ENCODE measurements at places on chromosomes 11 and 22. TPM values are rescaled to one million over a fixed set of nuclear protein-coding genes. Genes with fewer than 3 reads are reported as not detected.

- H3K27me3 ChIP-seq = no peaks in the 10 kb centered on the region
- H3K36me3 ChIP-seq = no peaks in the 10 kb centered on the region
- H3K27ac ChIP-seq = no peak overlapping the region
- H3K4me1 ChIP-seq = peaks cover 24% of the 10 kb centered on the region
- no peak overlapping the region for H3K4me3 ChIP-seq
These were observed 58.4 kb downstream of the PPFIBP2 start for GRCh38 chr11:7572001-7572712.

The SESN3 gene
- 3.9 TPM for total RNA-seq

- H3K27ac ChIP-seq = peak overlapping the region; percentile 38
- H3K4me3 ChIP-seq = no peak overlapping the region
- H3K27me3 ChIP-seq = no peaks in the 10 kb centered on the region
- peaks cover 4% of the 10 kb centered on the region for H3K36me3 ChIP-seq
- no peak for DNase-seq
These were observed 46.0 kb downstream of the RPL27A start for GRCh38 chr11:8728563-8728962.

The OR2AG2 gene
- not detected for total RNA-seq

The OR52N2 gene
- total RNA-seq = not detected

The OR2AG1 gene
- not detected for total RNA-seq

GRCh38 chr22:39598017-39598965 lies 27.7 kb downstream of the CACNA1I start:
- H3K4me3 ChIP-seq = no peak overlapping the region
- H3K27ac ChIP-seq = no peak overlapping the region
- no peaks in the 10 kb centered on the region for H3K4me1 ChIP-seq

The RBM14 gene
- total RNA-seq = 40.0 TPM

DNA sequence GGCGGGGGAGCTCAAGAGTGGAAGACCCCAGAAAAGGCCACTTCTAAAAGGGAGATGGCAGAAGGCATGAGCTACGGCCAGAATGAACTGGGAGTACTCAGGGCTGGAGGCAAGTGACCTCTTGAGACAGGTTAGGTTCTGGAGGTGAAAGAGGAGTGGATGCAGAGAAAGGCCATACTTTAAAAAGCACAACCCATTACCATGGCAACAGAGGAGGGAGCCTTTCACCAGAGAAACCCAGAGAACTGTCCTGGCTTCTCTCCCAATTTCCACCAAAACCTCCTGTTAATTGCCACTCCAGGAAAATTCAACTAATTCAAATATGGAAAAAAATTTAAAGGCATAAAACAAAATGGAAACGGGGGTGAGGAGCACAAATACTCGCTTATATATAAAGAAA lies 15.8 kb downstream of the A4GALT start:
- DNase-seq = no peak
- H3K36me3 ChIP-seq = no peaks in the 10 kb centered on the region
- H3K4me1 ChIP-seq = peaks cover 57% of the 10 kb centered on the region
- no peak overlapping the region for H3K4me3 ChIP-seq
- H3K27me3 ChIP-seq = no peaks in the 10 kb centered on the region
- no peak overlapping the region for H3K27ac ChIP-seq

DNA sequence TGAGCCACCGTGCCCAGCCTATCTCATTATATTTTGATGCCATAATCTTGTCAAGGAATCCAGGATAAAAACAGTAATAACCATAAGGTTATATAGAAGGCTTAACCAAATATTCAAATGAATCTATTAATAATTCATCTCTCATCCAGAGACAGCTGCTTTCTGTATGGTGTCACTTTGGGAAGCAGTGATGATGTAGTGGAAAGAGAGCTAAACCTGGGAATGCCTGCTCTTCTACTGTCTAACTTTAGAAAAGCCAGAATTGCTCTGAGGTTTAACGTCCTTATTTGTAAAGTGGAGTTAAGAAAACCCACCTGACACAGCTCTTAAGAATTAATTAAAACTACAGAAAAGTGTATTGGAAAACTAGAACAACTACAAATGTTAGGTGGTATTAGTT lies 29.3 kb upstream of the OR10D3 start:
- no peak for DNase-seq
- H3K27me3 ChIP-seq = no peaks in the 10 kb centered on the region
- H3K4me1 ChIP-seq = no peaks in the 10 kb centered on the region
- H3K36me3 ChIP-seq = no peaks in the 10 kb centered on the region

DNA sequence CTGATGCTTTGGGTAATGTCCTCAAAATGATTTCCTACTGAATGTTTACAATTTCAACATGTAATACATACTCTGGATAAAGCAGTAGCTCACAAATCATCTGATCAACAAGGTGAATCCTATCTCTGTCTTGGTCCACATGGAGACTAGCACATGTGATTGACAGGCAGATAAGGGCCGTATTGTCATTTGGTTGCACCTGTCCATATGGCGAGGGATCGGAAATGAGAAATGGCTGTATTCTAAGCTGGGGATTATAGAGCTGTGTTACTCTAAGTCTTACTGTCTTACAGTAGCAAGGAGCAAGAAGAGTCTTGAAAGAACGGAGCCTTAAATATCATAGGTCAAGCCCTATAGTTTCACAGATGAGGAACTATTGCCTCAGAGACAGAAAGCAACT lies 55.7 kb downstream of the APIP start:
- no peaks in the 10 kb centered on the region for H3K27me3 ChIP-seq
- DNase-seq = no peak
- no peaks in the 10 kb centered on the region for H3K4me1 ChIP-seq
- no peaks in the 10 kb centered on the region for H3K36me3 ChIP-seq

GRCh38 chr11:59705294-59705693 lies 8.4 kb downstream of the OR10V1 start:
- no peaks in the 10 kb centered on the region for H3K36me3 ChIP-seq
- DNase-seq = no peak
- no peaks in the 10 kb centered on the region for H3K4me1 ChIP-seq
- no peak overlapping the region for H3K4me3 ChIP-seq
- no peak overlapping the region for H3K27ac ChIP-seq

- no peaks in the 10 kb centered on the region for H3K27me3 ChIP-seq
- H3K27ac ChIP-seq = peak overlapping the region; percentile 7
- no peaks in the 10 kb centered on the region for H3K36me3 ChIP-seq
- peaks cover 52% of the 10 kb centered on the region for H3K4me1 ChIP-seq
These were observed 4.5 kb downstream of the FAM118A start for GRCh38 chr22:45314054-45314721.

DNA sequence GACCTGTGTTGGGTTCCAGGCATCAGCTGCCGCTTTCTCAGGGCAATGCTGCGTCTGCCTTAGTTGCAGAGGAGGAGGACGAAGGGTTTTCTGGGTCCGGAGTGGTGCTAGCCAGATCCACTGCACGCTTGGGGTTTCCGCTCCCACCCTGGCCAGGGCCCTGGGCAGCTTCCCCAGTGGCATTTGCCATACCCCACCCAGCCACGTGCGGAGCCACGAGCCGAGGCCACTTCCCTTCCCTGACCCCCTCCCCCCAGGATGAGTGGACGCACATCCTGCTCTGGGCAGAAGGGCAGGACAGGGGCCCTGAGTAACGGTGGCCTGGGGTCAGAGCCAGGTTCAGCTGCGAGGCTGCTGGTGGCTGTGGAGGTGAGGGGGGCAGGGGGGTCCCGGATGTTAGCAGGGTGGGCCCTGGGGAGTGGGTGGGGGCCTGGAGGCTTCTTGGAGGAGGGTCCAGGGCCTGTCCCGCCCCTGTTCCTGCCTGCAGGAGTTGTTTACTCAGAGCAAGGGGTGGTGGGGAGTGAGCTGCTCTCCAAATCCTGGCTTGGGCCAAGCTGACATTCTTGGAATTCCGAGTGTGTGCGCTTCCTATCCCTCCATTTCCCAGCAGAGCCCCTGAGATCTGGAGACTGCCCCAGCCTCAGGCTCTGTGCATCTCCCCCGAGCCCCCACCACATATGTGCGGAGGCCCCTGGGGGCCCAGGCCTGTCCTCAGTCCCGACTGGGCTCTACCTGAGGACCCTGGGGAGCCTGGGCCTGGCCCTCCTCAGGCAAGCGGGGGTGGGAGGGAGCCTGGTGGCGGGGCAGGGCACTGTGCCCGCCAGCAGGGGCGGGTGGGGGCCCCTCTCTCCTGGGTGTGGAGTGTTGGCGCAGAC lies 1.4 kb downstream of the TSPAN4 start:
- peak overlapping the region; percentile 94 for H3K4me3 ChIP-seq
- no peaks in the 10 kb centered on the region for H3K27me3 ChIP-seq
- peaks cover 21% of the 10 kb centered on the region for H3K36me3 ChIP-seq
- H3K4me1 ChIP-seq = peaks cover 58% of the 10 kb centered on the region
- peak overlapping the region; percentile 96 for H3K27ac ChIP-seq

- no peak overlapping the region for H3K4me3 ChIP-seq
- DNase-seq = peak; percentile 82
- H3K4me1 ChIP-seq = peaks cover 21% of the 10 kb centered on the region
- no peaks in the 10 kb centered on the region for H3K27me3 ChIP-seq
- H3K27ac ChIP-seq = peak overlapping the region; percentile 83
These were observed 20.6 kb downstream of the PARVA start for GRCh38 chr11:12397931-12398334.

- no peaks in the 10 kb centered on the region for H3K36me3 ChIP-seq
- H3K4me1 ChIP-seq = peaks cover 17% of the 10 kb centered on the region
These were observed 97.7 kb downstream of the MPPED2 start for GRCh38 chr11:30488304-30488998.

The PTPN5 gene
- 4.5 TPM for total RNA-seq

GRCh38 chr11:73228268-73229134 lies 10.4 kb downstream of the P2RY2 start:
- no peaks in the 10 kb centered on the region for H3K27me3 ChIP-seq
- no peaks in the 10 kb centered on the region for H3K36me3 ChIP-seq
- DNase-seq = no peak
- no peak overlapping the region for H3K27ac ChIP-seq
- no peak overlapping the region for H3K4me3 ChIP-seq

GRCh38 chr11:45603946-45604682 lies 61.3 kb downstream of the CHST1 start:
- no peaks in the 10 kb centered on the region for H3K36me3 ChIP-seq
- peak; percentile 67 for DNase-seq
- H3K27ac ChIP-seq = no peak overlapping the region
- peaks cover 7% of the 10 kb centered on the region for H3K27me3 ChIP-seq
- peaks cover 27% of the 10 kb centered on the region for H3K4me1 ChIP-seq

The MRGPRX3 gene
- total RNA-seq = not detected

DNA sequence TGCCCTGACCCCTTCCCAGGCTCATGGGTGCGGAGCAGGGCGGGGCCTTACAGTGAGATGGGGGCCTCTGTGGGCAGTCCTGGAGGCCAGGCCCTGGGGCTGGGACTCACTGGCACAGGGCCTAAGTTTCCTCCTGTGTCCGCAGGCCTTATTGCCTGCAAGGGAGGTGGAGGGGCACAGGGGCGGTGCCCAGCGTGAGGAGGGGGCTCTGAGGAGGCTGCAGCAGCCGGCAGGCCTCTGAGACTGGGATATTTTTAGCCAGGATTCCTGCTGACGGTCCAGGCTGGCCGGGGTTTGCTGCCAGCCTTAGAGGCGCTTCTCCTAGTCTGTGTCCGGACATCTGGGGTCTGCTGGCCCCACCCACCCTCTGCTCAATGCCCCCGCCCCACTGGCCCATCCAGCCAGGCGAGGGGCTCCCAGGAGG lies 5.7 kb upstream of the RTN4R start:
- no peak overlapping the region for H3K4me3 ChIP-seq
- no peaks in the 10 kb centered on the region for H3K36me3 ChIP-seq
- H3K27me3 ChIP-seq = no peaks in the 10 kb centered on the region
- DNase-seq = no peak
- H3K4me1 ChIP-seq = peaks cover under 1% of the 10 kb centered on the region

DNA sequence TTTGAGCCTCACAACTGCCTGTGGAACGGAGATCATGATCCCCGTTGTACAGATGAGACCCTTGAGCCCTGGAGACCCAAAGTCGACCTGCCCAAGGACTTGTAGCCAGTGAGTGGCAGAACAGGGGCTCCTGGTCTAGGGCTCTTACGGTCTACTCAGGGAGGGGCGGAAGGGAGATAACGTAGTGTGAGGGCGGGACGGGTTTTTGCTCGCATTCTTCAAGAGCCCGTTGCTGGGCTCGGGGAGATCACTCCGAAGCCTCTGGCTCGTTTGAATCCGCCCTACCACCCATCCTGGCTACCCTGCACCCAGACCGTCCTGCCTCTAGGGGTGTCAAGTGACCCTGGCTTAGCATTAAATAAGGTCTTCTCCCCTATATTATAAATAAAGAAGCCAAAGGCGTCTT lies 639 bp downstream of the CRY2 start:
- H3K4me1 ChIP-seq = peaks cover 65% of the 10 kb centered on the region
- peak overlapping the region; percentile 92 for H3K27ac ChIP-seq
- no peak for DNase-seq
- H3K4me3 ChIP-seq = peak overlapping the region; percentile 78
- no peaks in the 10 kb centered on the region for H3K27me3 ChIP-seq
- no peaks in the 10 kb centered on the region for H3K36me3 ChIP-seq

DNA sequence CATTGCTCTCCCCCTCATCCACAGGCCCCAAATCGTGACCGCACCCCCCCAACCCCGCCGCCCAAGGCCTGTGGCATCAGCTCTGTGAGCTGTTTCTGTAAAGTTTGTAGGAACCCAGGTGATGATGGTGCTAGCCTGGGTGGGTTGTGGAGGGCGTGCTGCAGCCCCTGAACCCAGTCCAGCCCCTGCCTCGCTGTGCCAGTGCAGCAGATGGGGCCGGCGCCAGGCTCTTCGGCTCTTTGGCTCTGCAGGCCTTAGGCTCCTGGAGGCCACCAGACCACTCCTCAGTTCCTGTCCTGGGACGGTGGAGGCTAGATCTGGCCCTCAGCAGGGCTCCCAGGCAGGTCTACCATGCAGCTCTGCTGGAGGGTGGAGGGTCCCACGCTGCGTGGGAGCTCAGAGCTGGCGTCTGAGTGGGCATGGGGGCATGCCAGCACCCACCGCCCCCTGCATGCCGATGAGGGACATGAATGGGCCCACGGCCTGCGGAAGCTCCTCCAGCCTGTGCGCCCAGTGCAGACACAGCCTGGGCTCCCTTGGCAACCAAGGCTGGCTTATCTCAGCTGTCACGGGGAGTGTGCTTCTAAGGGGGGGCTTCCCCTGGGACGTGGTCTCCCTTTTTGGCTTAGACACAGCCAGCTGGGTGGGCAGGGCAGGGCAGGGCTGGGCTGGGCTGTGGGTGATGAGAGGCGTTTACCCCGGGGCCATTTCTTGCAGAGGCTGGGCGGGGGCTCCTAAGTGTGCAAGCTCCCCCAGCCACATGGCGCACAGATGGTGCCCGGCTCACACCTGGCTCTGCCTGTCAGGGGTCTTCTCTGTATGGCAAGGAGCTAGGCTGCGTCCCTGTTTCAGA lies 1187.6 kb downstream of the BRD1 start:
- no peaks in the 10 kb centered on the region for H3K27me3 ChIP-seq
- no peaks in the 10 kb centered on the region for H3K4me1 ChIP-seq
- no peak for DNase-seq
- H3K4me3 ChIP-seq = no peak overlapping the region

The SLC43A3 gene
- total RNA-seq = 33.8 TPM

The C11orf21 gene
- 29.9 TPM for total RNA-seq

- H3K27me3 ChIP-seq = no peaks in the 10 kb centered on the region
- H3K27ac ChIP-seq = no peak overlapping the region
- no peak overlapping the region for H3K4me3 ChIP-seq
- no peak for DNase-seq
- H3K36me3 ChIP-seq = peaks cover 34% of the 10 kb centered on the region
- no peaks in the 10 kb centered on the region for H3K4me1 ChIP-seq
These were observed 11.8 kb upstream of the CCDC89 start for GRCh38 chr11:85697747-85698146.

All from heart left ventricle (tissue), 16 donors.